NCI-H1417 treated with DMSO at 0.1 percent for 48 hours (cell line): ENCODE measurements at places on chromosomes 1 and 21.

- no peak for DNase-seq
Measured at GRCh38 chr1:158516966-158517365, 37.2 kb downstream of the OR6Y1 start.

- DNase-seq: no peak
Measured at GRCh38 chr1:150513351-150513791, 2.2 kb upstream of the FALEC start.

DNA sequence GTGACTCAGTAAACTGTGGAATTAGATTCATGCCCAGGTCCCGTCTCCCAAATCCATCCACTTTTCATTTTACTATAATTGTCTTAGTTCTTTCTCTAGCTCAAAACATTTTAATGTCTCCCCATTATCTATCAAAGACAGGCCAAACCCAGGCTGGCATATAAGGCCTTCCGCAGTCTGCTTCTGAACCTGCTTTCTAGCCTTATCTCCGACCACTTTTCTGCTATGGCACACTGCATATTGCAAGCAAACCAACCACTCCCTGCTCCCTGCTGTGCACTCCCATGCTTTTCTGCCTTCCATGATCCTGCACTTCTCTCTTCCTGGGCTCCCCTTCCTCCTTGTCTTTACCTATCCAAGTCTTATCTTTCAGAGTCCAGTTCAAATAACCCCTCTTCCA lies 17.3 kb upstream of the PIGM start:
- no peak for DNase-seq

GRCh38 chr1:182270731-182271130 lies 120.9 kb downstream of the GLUL start:
- no peak for DNase-seq

DNA sequence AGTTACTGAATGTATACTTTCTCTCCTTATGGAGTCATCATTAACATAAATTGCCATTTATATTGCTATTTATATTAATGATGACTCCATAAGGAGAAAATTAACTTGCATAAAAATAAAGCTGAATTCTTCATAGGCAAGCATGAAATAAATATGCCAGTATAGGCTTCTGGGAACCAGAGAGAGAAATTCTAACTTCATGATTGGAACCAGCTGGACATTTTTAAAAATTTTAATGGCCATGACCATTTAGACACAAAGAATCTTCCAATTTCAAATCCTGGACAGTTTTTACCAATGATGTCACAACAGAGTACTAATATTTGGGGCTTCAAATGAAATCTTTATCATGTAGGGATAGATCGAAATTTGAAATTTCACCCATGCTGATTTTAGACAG lies 268.7 kb downstream of the PTGER3 start:
- DNase-seq: no peak

DNA sequence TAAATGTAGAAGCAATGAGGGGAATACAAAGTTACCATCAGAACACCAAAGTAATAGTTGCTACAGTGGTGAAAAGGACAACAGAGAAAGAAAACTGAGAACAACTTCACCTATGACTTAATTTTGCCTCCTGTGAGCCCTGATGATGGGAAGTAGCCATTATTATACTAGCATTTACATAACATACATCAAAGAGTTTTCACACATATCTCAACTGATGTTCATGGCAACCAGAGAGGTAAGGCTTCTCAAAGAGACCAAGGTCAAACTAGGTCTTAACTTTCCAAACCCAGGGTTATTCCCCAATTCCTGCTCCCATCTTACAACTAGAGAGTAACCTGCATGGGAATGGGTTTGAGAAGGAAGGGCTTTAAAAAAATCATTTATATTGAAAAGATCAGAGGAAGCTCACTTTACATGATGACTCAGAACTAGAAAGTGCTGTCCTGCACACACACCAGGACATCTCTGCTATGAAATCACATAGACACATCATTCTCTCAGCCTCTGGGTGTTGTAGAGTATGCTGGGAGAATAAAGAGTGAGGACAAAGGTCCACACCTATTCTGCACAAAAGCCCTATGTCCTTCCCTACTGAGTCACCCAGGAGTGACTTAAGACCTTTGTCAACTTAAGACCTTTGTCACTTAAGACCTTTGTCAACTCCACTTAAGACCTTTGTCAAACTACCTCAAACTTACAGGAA lies 179.7 kb downstream of the TNFSF18 start:
- no peak for DNase-seq
